Subcutaneous adipose tissue (tissue), 4 donors: ENCODE measurements at places on chromosomes 2 and 18. TPM values are rescaled to one million over a fixed set of nuclear protein-coding genes. Genes with fewer than 3 reads are reported as not detected.

Gene HTR2B
- 13.3 TPM for total RNA-seq

Gene TMEM169
- total RNA-seq = 0.68 TPM

Gene CHRND
- total RNA-seq = not detected

Gene CASP10
- total RNA-seq = 26.5 TPM

Gene FEV
- total RNA-seq = not detected

Gene DSG2
- total RNA-seq = 10.8 TPM

Gene REG1B
- not detected for total RNA-seq

Gene MSTN
- total RNA-seq = 1.3 TPM

Gene STAT4
- 7.8 TPM for total RNA-seq

Gene PDE1A
- total RNA-seq = 9.3 TPM

Gene LYG2
- total RNA-seq = not detected

Gene PMAIP1
- total RNA-seq = 0.44 TPM

Gene MYO5B
- total RNA-seq = 1.3 TPM

Gene FHL2
- 24.1 TPM for total RNA-seq

Gene GREB1
- total RNA-seq = 3.8 TPM

Gene TRMT61B
- total RNA-seq = 8.5 TPM

Gene KIF5C
- total RNA-seq = 4.6 TPM

Gene TBR1
- not detected for total RNA-seq

Gene COL4A4
- total RNA-seq = 1.8 TPM

Gene CD226
- total RNA-seq = 0.49 TPM

Gene GDF7
- not detected for total RNA-seq

Gene CPO
- total RNA-seq = not detected

Gene HADHB
- 125 TPM for total RNA-seq

Gene ANKRD62
- not detected for total RNA-seq

Gene SLC5A7
- total RNA-seq = under 0.01 TPM

Gene NEUROD1
- not detected for total RNA-seq

Gene RAPH1
- total RNA-seq = 47.5 TPM

Gene GYPC
- 115 TPM for total RNA-seq

Gene LRRC30
- not detected for total RNA-seq

Gene MAP4K4
- 79.3 TPM for total RNA-seq

Gene AKAIN1
- not detected for total RNA-seq

Gene KCNJ3
- not detected for total RNA-seq

Gene COL3A1
- total RNA-seq = 115 TPM

Gene CFC1
- total RNA-seq = not detected

Gene TMEM163
- total RNA-seq = 0.16 TPM

Gene PER2
- total RNA-seq = 2.9 TPM

Gene ALPP
- not detected for total RNA-seq

Gene UGT1A10
- total RNA-seq = not detected

Gene MROH2A
- not detected for total RNA-seq

Gene RND3
- 141 TPM for total RNA-seq

Gene FBXO36
- total RNA-seq = 3.8 TPM

Gene ARID5A
- total RNA-seq = 22.0 TPM

Gene IL1R1
- total RNA-seq = 215 TPM

Gene PHLPP1
- 25.3 TPM for total RNA-seq

Gene SERPINB3
- total RNA-seq = not detected

Gene OR6B2
- total RNA-seq = not detected

Gene OSBPL1A
- total RNA-seq = 67.6 TPM

Gene C2orf66
- total RNA-seq = 0.68 TPM
